Activated naive CD8-positive, alpha-beta T cell treated with anti-CD3 and anti-CD28 coated beads, Interleukin-2, amount 50 U/mL, for 16 hours (primary cell): ENCODE measurements at places on chromosomes 4 and X.

DNA sequence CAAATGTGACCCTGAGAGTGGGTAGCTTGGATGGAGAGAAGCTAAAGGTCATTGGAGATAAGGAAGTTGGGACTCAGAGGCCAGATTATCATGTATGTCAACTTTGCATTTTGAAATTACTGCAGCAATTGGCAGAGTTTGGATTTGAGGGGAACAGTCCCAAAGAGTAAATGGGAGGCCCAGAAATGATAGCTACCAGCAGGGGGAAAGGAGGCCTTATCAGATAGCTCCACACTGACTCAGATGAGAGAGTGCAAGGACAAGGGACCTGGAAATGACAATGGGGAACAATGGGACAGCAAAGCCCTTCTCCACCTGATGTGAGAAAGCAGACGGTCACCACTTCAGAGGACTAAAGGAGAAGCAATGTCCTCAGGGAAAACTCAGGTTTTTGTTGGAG lies 201.5 kb upstream of the JADE1 start:
- DNase-seq = no peak

DNA sequence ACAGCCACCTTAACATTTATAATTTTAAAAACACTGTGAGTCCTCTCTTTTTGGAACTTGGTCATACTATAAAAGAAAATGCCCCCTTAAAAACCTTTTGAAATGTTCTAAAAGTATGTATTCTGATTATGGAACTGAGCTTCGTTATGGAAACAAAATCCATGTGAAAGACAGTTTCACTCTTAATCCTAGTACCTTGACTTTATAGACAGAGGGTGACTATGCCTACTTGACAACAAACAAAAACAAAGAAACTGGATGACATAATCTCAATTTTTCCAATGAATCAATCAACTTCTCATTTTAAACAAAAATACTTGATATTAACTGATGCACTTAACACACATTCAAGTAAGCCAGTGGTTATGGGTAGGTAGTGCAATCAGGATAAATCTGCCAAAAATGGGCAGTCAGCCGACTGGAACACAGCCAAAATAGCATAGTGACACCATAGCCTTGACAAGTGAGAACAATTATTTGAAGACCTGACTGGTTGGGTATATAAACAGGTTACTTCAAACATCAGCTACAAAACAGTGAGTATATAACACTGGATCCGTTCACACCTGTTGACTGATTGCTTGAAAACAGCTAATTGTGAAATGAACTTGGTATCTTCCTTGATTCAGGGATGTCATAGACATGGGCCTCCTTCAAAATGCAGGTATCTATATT lies 265.5 kb downstream of the PPP3CA start:
- no peak for DNase-seq

- DNase-seq = no peak
These were observed 363.0 kb upstream of the ZCCHC13 start for GRCh38 chrX:73940893-73941470.

DNA sequence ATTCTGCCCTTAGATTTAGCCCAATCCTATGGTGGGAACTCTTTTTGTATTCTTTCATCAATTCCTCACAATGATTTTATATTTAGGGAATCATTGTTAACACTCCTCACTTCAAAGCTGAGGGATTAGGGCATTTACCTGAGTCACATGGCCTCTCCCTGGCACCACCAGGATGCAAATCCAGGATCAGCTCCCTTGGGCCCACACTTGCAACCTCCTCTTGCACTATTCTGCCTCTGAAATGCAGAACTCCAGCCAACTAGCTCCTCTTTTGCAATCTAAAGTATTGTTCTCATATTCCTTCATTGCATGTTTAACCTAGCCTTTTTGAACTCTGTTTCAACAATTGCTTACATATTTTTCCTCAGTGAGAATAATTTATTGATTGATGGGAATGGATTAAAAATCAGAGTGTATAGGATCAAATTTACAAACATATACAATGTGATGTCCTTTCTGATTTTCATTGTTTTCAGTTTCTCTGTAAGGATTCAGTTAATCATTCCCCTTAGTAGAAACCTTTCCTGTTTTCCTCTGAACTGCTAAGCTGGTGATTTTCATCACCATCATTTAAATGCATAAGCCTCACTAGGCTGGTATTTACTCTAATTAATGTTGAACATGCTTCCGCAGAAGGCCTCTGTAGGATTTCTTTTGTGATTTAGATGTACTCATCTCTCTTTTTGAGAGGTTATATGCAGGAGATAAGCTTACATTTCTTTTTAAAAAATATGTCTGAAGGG lies 3.3 kb upstream of the RELL1 start:
- DNase-seq = no peak

- DNase-seq = no peak
These were observed 16.3 kb downstream of the PTTG2 start for GRCh38 chr4:37976507-37976906.

GRCh38 chr4:704198-704891 lies 1.3 kb upstream of the PCGF3 start:
- DNase-seq = no peak

- DNase-seq = no peak
These were observed 6.8 kb upstream of the SOWAHB start for GRCh38 chr4:76904646-76905190.

- no peak for DNase-seq
These were observed 42.0 kb upstream of the PROM1 start for GRCh38 chr4:16125571-16126445.

GRCh38 chrX:97909245-97909644 lies 1025.5 kb downstream of the RPA4 start:
- no peak for DNase-seq

DNA sequence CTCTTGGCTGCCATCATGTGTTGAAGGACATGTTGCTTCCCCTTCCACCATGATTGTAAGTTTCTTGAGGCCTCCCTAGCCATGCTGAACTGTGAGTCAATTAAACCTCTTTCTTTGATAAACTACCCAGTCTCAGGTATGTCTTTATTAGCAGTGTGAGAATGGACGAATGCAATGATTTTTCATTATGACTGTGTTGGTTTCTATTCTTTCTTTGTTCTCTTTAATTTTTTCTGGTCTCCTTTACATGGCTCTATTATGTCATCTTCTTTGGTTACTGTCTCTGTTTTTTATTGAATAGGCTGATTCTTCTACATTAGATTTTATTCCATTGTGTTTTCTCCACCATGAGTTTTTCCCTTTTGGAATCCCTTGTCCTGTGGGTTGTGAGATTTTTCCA lies 840.6 kb downstream of the TRAM1L1 start:
- no peak for DNase-seq
